ENCODE measurements at places on chromosomes 12 and 14. TPM values are rescaled to one million over a fixed set of nuclear protein-coding genes. Genes with fewer than 3 reads are reported as not detected.
A peak's percentile ranks its signal among the peaks of the same experiment; 100 is the strongest.

DNA sequence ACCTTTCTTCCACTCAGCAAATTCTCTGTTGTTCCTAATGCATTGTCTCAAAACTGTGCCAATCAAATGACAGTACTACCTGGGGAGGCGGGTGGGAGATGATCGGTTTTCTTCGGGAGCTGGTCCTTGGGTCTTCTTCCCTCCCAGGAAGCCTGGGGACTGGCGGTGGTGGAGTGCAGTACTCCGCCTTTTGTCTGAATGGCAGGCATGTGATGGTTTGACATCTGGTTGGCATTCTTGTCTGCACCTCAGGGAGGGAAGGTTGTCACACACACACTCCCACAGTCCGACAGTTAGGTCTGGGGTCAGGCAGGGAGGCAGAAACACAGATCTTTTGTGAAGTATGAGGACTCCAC lies 114.8 kb downstream of the SNAPC1 start:
- no peak overlapping the region for H3K27ac ChIP-seq
- DNase-seq = no peak
- H3K4me3 ChIP-seq = no peak overlapping the region

The GLIPR1L1 gene
- not detected for total RNA-seq

DNA sequence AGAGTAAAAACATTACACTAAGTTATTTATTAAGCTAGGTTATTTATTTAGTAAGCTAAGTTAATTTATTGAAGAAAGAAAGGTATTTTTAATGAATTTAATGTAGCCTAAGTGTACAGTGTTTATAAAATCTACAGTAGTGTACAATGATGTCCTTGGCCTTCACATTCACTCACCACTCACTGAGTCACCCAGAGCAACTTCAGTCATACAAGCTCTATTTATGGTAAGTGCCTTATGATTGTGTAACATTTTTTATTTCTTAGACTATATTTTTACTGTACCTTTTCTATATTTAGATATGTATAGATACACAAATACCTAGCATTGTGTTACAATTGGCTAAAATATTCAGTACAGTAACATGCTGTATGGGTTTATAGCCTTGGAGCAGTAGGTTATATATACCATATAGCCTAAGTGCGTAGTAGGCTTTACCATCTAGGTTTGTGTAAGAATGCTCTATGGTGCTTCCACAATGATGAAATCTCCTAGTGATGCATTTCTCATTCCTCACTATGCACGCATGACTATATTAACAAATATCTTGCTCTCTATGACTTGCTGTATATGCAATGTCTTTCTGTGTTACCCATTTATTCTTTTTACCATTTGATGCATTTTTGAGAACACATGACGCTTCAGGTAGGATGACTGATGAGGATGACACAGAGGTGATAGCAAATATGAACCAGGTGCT lies 309.6 kb upstream of the ATXN7L3B start:
- no peak overlapping the region for H3K27ac ChIP-seq
- no peak overlapping the region for H3K4me3 ChIP-seq
- no peaks in the 10 kb centered on the region for H3K27me3 ChIP-seq
- no peaks in the 10 kb centered on the region for H3K36me3 ChIP-seq

GRCh38 chr12:85834378-85834777 lies 1.8 kb downstream of the RASSF9 start:
- H3K27ac ChIP-seq = peak overlapping the region; percentile 83
- H3K27me3 ChIP-seq = no peaks in the 10 kb centered on the region
- H3K4me3 ChIP-seq = peak overlapping the region; percentile 60
- no peak for DNase-seq
- H3K4me1 ChIP-seq = no peaks in the 10 kb centered on the region

Measured in heart left ventricle (tissue), 16 donors.